ENCODE measurements at places on chromosomes 2 and 18.

GRCh38 chr2:85785871-85786270 is 32.1 kb downstream of the ATOH8 start:
- no peak for DNase-seq

DNA sequence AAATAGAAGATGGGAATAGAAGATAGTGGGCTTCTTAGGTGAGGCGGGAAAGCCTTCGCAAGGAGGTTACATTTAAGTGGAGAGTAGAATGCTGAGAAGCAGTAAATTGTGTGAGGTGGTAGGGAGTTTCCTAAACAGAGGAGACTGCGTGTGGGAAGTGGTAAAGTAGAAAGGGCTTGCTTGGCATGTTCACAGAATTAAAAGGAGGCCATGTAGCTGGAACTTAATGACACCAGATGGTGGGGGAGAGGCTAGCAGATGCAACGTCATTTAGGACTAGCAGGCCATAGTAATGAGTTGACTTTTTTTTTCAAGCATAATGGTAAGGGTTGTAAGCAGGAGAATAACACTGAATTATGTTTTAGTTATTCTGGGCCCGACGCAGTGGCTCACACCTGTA is 13.0 kb upstream of the RTN4 start:
- no peak for DNase-seq

GRCh38 chr2:96876269-96877041 is 6.6 kb upstream of the SEMA4C start:
- DNase-seq: no peak

DNA sequence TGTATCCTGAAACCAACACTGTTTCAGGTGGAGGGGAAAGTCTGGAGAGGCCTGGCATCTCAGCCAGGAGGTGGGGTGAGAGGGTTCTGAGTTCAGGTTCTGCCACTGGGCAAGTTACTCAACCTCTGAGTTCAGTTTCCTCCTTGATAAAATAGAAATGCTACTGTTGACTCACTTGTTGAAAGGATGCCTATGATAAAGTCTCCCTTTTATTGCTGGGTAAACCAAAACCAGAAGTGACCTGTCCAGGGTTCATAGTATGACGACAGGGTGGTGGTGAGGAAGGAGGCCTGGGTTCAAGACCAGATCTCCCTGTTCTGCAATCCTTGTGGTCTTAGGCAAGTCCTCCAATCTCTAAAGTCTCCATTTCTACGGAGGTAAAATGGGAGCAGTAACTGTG is 232.7 kb downstream of the PRKCE start:
- DNase-seq: no peak

GRCh38 chr2:47088371-47089082 is 66.6 kb downstream of the STPG4 start:
- DNase-seq: no peak

DNA sequence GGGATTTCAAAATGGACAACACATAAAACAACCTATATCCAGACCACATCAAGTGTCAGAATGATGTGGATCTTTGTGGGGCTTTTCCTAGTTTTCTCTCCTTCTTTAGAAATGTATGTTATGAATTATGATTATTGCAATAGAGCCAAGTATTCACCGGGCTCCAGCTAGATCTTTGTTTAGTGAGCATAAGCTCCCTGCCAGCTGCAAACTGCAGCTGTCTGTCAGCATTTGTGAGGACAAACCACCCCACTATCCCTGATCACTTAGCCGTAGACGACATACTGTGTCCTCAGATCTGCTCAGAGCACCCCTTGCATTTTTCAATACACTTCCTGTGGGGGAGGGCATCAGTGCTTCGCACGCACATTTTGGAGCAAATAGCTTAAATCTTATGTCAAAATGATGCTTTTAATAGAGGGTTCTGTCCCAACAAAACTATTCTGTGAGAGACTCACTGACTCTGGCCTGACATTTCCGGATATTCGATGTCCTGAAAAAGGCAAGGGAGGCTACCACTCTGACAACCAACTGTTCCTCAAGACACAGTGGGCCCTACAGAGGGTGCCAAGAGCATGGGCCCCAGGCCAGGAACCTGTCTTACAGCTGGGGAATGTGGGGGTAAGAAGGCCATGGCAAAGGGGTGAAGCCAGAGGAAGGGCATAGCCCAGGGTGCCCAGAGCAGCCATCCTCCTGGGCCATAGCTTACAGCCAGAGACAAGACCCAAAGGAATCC is 346.0 kb downstream of the ARHGAP15 start:
- DNase-seq: no peak

- DNase-seq: no peak
Measured at GRCh38 chr2:119766944-119767343, 7.2 kb downstream of the PTPN4 start.

DNA sequence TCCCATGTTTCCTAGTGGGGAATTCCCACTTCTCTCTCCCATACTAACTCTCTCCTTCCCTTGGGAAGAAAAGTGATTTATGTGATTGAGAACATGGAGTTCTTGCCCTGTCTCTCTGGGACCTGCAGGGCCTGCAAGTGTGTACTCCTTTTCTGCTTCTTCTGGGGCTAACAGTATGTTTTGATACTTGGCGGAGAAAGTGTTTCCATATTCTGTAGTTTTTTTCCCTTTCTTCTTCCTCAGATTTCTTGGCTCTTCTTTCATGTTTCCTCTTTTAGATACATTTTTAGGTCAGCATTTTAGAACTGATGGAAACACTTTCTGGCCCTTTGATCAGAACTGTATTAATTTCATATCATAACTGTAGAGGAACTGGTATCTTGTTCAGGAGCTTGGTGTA is 352.2 kb downstream of the DLGAP1 start:
- no peak for DNase-seq

DNA sequence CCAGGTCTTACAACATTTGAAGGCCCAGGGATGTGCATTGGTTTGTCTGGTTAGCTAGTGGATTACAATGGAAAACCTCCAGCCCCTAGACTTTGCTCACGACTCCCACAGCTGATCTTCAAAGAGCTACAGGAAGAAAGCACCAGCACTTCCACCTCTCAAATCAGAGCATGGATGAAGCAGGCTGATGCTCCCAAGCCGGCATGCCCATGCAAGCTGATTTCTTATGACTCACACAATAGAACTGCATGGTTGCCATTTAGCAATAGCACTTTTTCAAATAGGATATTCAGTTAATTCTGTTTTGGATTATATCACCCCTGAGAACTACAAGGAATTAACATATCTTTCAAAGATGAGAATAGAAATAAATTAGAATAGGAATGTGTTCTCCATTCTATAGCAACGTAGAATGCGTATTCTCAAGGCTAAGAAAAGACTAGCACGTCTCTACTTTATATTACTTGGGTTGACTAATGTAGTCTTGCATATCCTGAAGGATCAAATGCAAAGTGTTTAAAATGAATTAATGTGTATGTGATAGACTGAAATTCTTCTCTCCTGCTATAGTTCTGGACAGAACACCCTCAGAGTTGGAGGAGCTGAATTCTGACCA is 292.4 kb downstream of the TRIB2 start:
- DNase-seq: no peak

- no peak for DNase-seq
Measured at GRCh38 chr2:198044777-198045176, 240.4 kb downstream of the PLCL1 start.

- DNase-seq: no peak
Measured at GRCh38 chr2:58137221-58137620, 90.6 kb downstream of the VRK2 start.

GRCh38 chr2:164542581-164543021 is 78.7 kb downstream of the GRB14 start:
- no peak for DNase-seq

DNA sequence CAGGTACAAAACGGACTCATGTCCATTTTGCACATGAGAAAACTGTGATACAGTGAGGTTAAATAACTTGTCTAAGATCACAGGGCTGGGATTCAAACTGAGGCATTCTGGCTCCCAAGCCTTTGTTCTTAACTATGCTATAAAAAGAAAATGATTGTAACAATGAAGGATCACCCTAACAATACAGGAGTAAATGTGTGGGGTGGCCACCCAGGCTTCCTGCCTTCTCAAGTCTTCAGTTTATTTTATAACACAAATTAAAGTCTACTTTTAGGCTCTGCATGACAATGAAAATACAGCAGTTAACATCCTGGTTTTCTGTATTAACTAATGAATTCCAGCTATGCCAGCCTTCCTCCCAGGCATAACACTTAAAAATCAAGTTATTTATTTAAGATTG is 7.6 kb downstream of the WDFY1 start:
- DNase-seq: no peak

DNA sequence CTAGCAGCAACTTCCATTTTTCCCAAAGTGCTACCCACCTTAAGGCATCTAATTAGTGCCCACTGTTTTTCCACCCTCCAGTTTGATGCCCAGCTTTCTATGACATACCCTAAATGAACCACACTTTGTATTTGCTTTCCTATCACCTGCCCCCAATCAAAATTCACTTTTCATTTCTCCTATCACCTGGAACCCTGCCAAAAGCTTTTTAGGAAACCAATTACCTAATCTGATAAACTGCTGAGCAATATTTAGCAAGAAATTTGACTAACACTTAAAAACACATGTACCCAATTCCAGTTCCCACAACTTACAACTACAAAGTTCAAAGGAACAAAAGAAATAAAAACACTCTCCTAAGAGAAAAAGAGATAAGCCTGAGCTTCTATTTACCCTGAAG is 71.7 kb downstream of the IKZF2 start:
- no peak for DNase-seq

GRCh38 chr2:100240386-100240785 is 81.9 kb downstream of the LONRF2 start:
- no peak for DNase-seq

DNA sequence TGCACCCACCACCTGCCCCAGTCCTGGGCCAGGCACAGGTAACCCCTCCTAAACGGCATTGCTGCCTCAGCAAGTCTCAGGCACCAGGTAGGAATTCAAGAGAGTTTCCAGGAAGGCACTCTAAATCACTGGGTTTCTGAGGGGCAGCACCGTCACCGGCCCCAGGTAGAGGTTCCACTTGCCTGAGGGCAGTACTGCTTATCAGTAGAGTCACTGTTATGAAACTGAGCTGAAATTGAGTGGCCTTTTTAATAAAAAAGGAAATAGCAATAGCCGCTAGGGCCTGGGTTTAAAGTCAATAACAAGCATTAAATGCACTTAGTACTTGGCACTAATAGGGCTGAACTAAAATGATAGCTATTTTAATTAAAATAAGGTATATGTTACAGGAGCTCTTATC is 653.7 kb downstream of the METTL4 start:
- DNase-seq: no peak

DNA sequence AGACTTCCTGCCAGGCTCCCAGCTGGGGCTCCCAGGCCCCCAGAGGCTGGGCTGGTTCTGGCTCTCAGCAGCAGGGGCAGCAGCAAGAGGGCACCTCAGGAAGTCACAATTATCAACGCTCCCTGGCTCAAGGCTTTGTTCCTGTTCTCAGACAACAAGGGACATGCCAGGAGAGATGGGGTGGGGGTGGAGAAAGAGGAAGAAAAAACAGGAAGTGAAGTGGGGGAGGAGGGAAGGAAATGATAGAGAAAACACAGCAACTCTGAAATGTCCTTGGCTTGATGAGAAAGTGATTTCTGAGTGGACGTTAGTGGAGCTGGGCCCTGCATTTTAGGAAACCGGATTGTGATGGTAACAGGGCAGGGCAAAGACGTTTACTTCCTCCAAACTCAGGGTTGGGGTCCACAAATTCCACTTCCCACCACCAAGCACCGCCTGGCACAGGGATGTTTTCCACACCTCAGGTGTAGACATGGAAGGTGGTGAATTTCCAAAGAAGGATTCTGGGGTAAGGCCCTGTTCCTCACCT is 40.4 kb downstream of the CYRIA start:
- no peak for DNase-seq

GRCh38 chr2:47654790-47655562 is 128.0 kb upstream of the MSH6 start:
- no peak for DNase-seq

- DNase-seq: no peak
Measured at GRCh38 chr2:183057333-183057985, 19.2 kb upstream of the NCKAP1 start.

DNA sequence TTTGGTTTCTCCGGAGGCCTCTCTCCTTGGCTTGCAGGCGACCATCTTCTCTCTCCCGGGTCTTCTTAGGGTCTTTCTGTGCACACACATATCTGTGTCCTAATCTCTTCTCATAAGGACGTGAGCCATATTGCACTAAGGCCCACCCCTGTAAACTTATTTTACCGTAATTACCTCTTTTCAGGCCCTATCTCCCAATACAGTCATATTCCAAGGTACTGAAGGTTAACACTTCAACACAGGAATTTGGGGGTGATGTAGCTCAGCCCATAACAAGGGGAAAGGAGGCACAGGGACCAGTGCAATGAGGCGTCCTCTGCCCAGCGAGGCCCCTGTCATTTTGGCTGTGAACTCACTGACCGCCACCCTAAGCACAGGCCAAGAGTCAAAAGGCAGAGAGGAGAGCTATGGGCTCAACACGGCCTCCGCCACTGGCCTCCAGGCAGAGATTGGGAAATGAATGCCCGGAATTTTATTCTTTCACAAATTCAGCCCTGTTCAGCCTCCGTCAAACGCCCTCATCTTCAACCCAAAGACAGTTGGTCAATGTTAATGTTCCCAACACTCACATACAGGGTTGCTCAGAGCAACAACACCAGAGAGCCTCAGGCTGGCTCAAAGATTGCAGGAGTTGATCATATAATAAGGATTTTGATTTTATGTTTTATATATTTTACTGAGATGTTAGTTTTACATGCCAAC is 15.9 kb upstream of the NMUR1 start:
- no peak for DNase-seq

Data from CD4-positive, alpha-beta T cell treated with Interleukin-6 for 4 hours (primary cell).